ENCODE measurements at places on chromosomes 4 and X.
A peak's percentile ranks its signal among the peaks of the same experiment; 100 is the strongest.

- DNase-seq: peak; percentile 46
Measured at GRCh38 chr4:40749717-40750460, at the start of gene NSUN7. Gene NSUN7 (plus strand): TSS chr4:40749955. CDS start chr4:40750694, 739 bp downstream.

GRCh38 chrX:20718592-20719380 lies 452.1 kb upstream of the RPS6KA3 start:
- DNase-seq: no peak

GRCh38 chr4:56187688-56188087 lies 199.6 kb downstream of the AASDH start:
- no peak for DNase-seq

DNA sequence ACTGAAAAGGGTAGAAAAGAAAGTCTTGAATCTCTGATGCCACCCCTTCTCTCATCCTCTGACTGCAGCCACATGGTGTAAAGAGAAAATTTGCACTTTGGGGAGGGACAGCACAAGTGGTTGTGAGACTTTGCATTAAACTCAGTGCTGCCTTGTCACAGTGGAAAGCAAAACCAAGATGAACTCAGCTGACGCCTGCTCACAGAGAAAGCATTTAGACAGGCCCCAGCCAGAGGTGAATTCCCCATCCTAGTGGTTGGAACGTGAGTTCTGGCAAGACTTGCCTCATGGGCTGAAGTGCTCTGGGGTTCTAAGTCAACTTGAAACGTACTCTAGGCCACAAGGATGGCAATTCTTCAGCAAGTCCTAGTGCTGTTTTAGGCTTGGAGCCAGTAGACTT lies 1101.4 kb downstream of the ADGRL3 start:
- DNase-seq: no peak

DNA sequence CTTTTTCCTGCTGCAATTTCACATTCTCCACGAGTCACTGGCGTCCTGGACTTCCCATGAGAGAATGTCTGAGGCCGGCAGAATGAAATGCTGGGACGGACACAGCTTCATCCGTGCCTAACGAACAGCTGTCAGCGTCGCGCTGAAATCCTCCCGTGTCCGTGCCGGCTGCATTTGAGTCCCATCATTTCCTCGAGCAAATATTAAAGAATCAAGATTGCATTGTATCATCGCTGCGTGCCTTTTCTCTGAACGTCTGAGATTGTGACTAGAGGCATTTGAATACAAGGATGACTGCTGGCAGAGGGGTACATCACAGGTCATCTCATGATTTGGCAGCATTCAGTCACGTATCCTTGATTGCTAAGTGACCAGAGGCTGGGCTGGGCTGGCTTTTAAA lies 279.9 kb downstream of the ASMT start:
- DNase-seq: no peak

- DNase-seq: no peak
Measured at GRCh38 chr4:89039730-89040338, 17.2 kb downstream of the FAM13A start.

DNA sequence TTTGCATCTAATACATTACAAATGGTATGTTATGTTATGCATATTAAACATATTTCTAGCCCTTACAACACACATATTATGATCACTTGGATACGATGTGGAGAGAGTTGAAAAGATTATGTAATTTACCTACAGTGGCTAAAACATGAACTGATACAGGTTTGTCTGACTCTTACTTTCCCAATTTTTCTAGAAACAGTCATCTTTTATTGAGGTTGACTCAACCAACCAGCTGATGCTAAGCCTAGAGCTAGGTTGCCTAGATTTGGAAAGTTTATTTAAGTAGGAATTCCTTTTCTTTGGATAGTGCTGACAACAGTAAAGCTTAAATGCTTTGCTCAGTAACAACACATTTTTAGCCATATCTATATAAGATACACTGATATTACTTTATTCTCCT lies 1215.1 kb downstream of the ADGRL3 start:
- no peak for DNase-seq
